ENCODE measurements at places on chromosomes 6 and 20.
A peak's percentile ranks its signal among the peaks of the same experiment; 100 is the strongest.

DNA sequence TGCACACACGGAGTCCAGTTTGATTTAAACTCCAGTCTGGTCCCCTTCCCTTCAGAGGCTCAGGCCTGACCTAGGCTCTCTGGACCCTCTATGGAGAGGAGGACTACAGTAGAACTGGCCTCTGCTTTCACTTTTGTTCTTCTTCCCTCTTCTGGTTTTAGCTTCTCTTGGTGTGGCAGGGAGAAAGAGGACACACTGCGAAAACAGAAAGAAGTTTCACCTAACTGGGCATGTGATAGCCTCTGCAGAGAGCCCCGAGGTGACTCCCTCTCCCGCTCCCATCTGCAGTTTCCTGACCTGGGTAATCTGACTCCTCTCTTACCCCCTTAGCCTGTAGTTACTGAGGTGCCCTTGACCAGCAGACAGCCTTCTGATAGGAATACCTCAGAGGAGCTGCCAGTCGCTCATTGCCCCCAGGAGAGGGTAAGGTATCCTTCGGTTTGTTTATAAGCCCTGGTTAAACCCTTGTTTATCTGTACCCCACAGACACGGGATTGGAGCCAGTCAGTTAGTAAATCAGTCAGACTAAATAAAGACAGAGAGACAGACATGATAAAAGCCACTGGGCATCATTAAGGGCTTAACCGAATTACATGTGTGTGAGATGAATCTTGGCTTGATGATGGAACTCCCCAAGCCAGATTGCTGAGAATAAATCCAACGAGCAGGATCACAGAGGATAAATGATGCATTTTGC is 12.0 kb upstream of the DTNBP1 start:
- no peak overlapping the region for H3K27ac ChIP-seq
- H3K4me3 ChIP-seq = no peak overlapping the region
- peaks cover 70% of the 10 kb centered on the region for H3K27me3 ChIP-seq
- H3K36me3 ChIP-seq = no peaks in the 10 kb centered on the region

DNA sequence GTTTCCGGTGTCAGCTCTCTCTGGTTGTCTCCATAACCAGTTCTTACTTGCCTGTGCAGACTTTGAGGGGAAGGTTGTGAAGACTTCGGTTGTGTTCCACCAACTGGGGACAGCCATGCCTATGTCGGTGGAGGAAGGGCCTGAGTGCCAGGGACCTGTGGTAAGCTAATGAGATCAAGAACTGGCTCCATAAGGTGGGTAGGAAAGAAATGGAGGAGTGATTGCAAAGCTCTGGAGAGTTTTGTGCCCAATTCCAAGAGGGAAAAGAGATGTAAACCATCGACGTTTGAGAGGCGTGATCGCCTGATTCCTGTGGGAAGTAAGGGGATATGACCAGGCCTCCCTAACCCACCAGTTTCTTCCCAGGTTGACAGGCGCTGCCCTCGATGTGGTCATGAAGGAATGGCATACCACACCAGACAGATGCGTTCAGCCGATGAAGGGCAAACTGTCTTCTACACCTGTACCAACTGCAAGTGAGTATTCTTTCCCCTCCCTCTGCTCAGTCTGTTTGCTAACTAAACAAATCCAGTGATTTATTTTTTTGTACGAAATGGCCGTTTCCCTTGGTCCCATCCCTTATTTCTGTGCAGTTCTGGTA is 893 bp downstream of the POLR1H start:
- peaks cover 27% of the 10 kb centered on the region for H3K4me1 ChIP-seq
- no peaks in the 10 kb centered on the region for H3K27me3 ChIP-seq
- peak overlapping the region; percentile 46 for H3K27ac ChIP-seq
- peak overlapping the region; percentile 96 for H3K4me3 ChIP-seq
- 0 out of 2 replicates have a peak, but pooled peaks cover 5% of the 10 kb centered on the region for H3K36me3 ChIP-seq
- peak; percentile 44 for DNase-seq

- no peaks in the 10 kb centered on the region for H3K27me3 ChIP-seq
- H3K4me3 ChIP-seq = no peak overlapping the region
- H3K27ac ChIP-seq = no peak overlapping the region
Measured at GRCh38 chr6:107032051-107032450, 4.1 kb downstream of the MTRES1 start.

GRCh38 chr6:88992741-88993552 is 29.5 kb upstream of the RNGTT start:
- H3K27ac ChIP-seq = no peak overlapping the region
- DNase-seq = no peak
- H3K27me3 ChIP-seq = no peaks in the 10 kb centered on the region

GRCh38 chr6:125839471-125839870 is 48.7 kb downstream of the NCOA7 start:
- no peak for DNase-seq
- no peaks in the 10 kb centered on the region for H3K36me3 ChIP-seq
- no peaks in the 10 kb centered on the region for H3K4me1 ChIP-seq
- H3K27me3 ChIP-seq = no peaks in the 10 kb centered on the region
- H3K27ac ChIP-seq = no peak overlapping the region

DNA sequence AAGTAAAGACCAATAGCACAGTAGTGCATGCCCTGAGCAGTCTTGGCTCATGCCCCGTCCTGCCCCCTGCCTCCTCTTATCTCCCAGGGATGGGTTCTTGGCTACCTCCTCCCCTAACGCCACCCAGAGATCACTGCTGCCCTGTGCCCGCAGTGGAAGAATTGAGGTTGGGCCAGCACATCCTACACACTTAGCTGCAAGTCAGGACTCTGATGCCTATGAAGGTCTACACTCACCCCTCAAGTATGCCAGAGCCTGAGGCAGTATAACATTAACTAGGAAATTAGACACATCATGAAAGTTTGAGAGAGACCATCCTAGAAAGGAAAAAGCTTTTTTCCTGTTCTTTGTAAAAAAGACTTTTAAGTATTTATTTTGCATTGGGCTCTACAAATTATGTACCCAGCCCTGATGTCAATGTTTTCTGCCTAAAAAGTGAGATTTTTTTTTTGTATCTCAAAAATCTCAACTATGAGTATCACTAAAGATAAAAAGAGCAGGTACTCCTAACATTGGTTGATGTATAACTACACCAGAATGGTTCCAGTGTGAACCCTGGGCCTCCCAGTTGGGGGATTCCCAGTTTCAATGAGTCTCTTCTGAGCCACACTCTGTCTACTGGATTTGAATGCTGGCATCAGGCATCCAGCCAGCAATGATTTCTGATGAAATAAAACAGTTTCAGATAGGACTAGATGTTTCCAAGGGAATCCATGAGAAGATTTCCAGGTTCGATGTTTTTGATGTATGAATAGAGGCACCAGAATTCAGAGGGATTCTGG is 115.4 kb downstream of the ISM1 start:
- H3K36me3 ChIP-seq = no peaks in the 10 kb centered on the region
- no peaks in the 10 kb centered on the region for H3K27me3 ChIP-seq
- no peak overlapping the region for H3K27ac ChIP-seq
- H3K4me3 ChIP-seq = no peak overlapping the region
- peak; percentile 68 for DNase-seq

DNA sequence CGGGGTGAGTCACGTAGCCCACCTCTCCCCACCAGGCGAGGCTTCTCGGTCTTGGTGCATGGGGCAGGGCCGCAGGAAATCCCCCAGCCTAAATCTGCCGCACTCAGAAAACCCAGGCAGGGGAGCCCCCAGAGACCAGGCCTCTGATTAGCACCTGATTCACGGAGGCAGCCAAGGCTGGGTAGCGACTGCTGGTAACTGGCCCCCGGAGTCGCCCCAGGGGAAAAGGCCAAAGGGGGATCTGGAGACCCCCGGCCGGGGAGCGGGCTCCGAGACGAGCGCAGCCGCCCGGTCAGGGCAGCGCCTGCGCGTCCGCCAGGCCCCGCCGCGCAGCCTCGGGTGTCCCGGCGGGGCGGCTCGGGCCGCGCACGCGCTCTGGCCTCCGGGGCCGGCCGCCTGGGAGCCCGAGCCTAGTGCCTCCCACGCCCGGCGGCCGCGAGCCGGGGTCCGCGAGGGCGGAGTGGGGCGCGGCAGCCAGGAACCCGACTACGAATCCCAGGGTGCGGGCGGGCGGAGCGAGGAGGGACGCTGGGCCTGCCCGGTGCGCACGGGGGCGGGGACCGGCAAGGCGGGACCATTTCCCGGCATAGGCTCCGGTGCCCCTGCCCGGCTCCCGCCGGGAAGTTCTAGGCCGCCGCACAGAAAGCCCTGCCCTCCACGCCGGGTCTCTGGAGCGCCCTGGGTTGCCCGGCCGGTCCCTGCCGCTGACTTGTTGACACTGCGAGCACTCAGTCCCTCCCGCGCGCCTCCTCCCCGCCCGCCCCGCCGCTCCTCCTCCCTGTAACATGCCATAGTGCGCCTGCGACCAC is at the start of gene DUSP22:
TSS of gene DUSP22 (plus strand) at position 791 of the 809 bp plus-strand sequence. CDS start 53 bp downstream, outside the sequence.
- DNase-seq = peak; percentile 85
- peak within 1 kb of the TSS; percentile 74 for H3K4me3 ChIP-seq
- H3K36me3 ChIP-seq = no peaks in the 10 kb centered on the region
- H3K27me3 ChIP-seq = no peaks in the 10 kb centered on the region
- H3K27ac ChIP-seq = peak within 1 kb of the TSS; percentile 52
- H3K4me1 ChIP-seq = peaks cover 15% of the 10 kb centered on the region

- DNase-seq = peak; percentile 22
- H3K27ac ChIP-seq = no peak overlapping the region
- no peaks in the 10 kb centered on the region for H3K4me1 ChIP-seq
- H3K36me3 ChIP-seq = no peaks in the 10 kb centered on the region
Measured at GRCh38 chr20:46031701-46032254, 2.8 kb downstream of the SLC12A5 start.

GRCh38 chr20:25622450-25623224 is 1.2 kb downstream of the NANP start:
- DNase-seq = no peak
- peak overlapping the region; percentile 89 for H3K27ac ChIP-seq
- no peaks in the 10 kb centered on the region for H3K27me3 ChIP-seq
- 0 out of 2 replicates have a peak, but pooled peaks cover 2% of the 10 kb centered on the region for H3K36me3 ChIP-seq
- H3K4me3 ChIP-seq = peak overlapping the region; percentile 90

- H3K36me3 ChIP-seq = no peaks in the 10 kb centered on the region
- H3K27me3 ChIP-seq = peaks cover 16% of the 10 kb centered on the region
- no peaks in the 10 kb centered on the region for H3K4me1 ChIP-seq
- DNase-seq = no peak
- H3K4me3 ChIP-seq = no peak overlapping the region
- H3K27ac ChIP-seq = no peak overlapping the region
Measured at GRCh38 chr20:61184194-61184593, 67.9 kb upstream of the CDH4 start.

DNA sequence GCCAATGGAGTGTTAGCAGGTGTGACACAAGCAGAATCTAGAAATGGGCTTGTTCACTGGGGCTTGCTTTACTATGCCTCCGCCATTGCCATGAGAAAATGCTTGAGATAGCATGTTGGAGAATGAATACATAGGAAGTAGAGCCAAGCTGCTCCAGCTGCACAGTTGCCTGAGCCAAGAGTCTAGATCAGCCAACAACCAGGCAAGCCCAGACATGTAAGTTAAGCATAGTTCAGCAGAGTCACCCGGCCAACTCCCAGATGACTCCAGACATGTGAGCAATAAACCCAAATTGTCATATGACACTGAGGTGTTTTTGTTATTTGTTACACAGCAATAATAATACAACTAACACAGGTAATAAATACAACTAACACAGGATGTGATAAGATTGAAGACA is 167.9 kb downstream of the HAO1 start:
- H3K4me1 ChIP-seq = peaks cover 26% of the 10 kb centered on the region
- no peak for DNase-seq
- H3K36me3 ChIP-seq = peaks cover 2% of the 10 kb centered on the region
- H3K4me3 ChIP-seq = no peak overlapping the region
- H3K27me3 ChIP-seq = no peaks in the 10 kb centered on the region
- H3K27ac ChIP-seq = no peak overlapping the region

- DNase-seq = peak; percentile 83
- H3K36me3 ChIP-seq = no peaks in the 10 kb centered on the region
- no peaks in the 10 kb centered on the region for H3K27me3 ChIP-seq
- peaks cover 26% of the 10 kb centered on the region for H3K4me1 ChIP-seq
Measured at GRCh38 chr20:12113468-12114371, 196.0 kb downstream of the BTBD3 start.

GRCh38 chr6:163415620-163416556 is 1.4 kb downstream of the QKI start:
- peaks cover 33% of the 10 kb centered on the region for H3K4me1 ChIP-seq
- H3K27ac ChIP-seq = peak overlapping the region; percentile 58
- no peaks in the 10 kb centered on the region for H3K36me3 ChIP-seq
- H3K4me3 ChIP-seq = peak overlapping the region; percentile 88
- no peaks in the 10 kb centered on the region for H3K27me3 ChIP-seq

DNA sequence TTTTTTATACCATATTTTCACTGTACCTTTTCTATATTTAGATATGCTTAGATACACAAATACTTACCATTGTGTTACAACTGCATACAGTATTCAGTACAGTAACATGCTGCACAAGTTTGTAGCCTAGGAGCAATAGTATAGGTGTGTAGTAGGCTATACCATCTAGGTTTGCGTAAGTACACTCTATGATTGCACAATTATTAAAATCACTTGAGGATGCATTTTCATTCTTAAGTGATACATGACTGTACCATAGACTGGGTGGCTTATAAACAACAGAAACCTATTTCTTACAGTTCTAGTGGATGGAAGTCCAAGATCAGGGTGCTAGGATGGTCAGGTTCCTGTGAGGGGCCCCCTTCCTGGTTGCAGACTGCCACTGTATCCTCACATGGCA is 234.1 kb downstream of the SLC35F1 start:
- DNase-seq = no peak
- no peaks in the 10 kb centered on the region for H3K27me3 ChIP-seq
- no peak overlapping the region for H3K27ac ChIP-seq
- no peaks in the 10 kb centered on the region for H3K4me1 ChIP-seq

- peaks cover 6% of the 10 kb centered on the region for H3K4me1 ChIP-seq
- peak overlapping the region; percentile 70 for H3K4me3 ChIP-seq
- H3K27me3 ChIP-seq = no peaks in the 10 kb centered on the region
- H3K36me3 ChIP-seq = no peaks in the 10 kb centered on the region
- DNase-seq = peak; percentile 90
Measured at GRCh38 chr20:45293041-45294002, 13.3 kb upstream of the RBPJL start.

GRCh38 chr6:170367241-170367640 is 60.7 kb downstream of the FAM120B start:
- H3K36me3 ChIP-seq = no peaks in the 10 kb centered on the region
- no peak overlapping the region for H3K27ac ChIP-seq
- no peak overlapping the region for H3K4me3 ChIP-seq
- no peaks in the 10 kb centered on the region for H3K27me3 ChIP-seq

DNA sequence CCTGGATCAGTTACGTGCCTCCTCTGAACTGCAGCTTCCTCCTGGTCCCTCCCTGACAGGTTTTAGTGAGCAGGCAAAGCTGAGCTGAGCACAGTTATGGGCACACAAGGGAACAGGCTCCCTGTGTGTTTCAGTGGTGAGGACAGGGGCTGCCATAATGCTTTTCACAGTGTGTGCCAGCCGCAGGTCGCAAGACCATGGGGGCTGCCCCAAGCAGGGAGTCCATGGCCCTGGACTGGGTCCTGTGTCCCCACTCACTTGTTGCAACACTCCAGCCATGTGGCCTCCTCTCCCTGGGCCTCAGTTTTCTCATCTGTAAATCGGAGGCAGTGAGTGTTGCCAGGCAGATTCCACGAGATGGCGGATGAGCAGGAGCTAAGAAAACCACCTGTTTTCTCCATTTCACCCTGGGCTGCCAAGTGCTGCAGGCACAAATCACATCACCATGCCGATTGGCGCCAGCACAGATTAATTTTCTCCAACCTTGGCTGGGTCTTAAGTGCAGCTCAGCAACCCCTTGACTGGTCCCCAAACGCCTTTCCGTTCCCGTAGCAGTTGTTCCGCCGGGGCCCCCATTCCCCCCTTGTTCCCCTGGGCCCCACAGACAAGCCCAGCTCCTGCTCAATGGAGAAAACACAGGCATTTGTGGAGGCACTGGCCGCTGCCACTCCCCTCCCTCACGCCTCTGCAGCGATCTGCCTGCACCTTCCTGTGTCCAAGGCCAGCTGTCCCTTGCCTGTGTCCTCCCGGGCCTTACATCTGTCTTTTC is 57.1 kb upstream of the NNAT start:
- no peak overlapping the region for H3K4me3 ChIP-seq
- H3K36me3 ChIP-seq = no peaks in the 10 kb centered on the region
- DNase-seq = no peak

Data from PC-3 (cell line).